ENCODE measurements at places on chromosomes 2 and 18. TPM values are rescaled to one million over a fixed set of nuclear protein-coding genes. Genes with fewer than 3 reads are reported as not detected.

ACVR2A gene
- 5.8 TPM for total RNA-seq

CHST10 gene
- 5.5 TPM for total RNA-seq

L3MBTL4 gene
- total RNA-seq: 0.09 TPM

IGFBP5 gene
- 0.08 TPM for total RNA-seq

FARP2 gene
- 17.7 TPM for total RNA-seq

RFTN2 gene
- total RNA-seq: 0.08 TPM

PLCL1 gene
- total RNA-seq: 1.3 TPM

VWA3B gene
- total RNA-seq: not detected

NTSR2 gene
- total RNA-seq: not detected

PARD3B gene
- 1.0 TPM for total RNA-seq

CPS1 gene
- 1.1 TPM for total RNA-seq

SPP2 gene
- total RNA-seq: not detected

MALL gene
- not detected for total RNA-seq

ATG9A gene
- 62.1 TPM for total RNA-seq

MERTK gene
- total RNA-seq: 0.74 TPM

SLC23A3 gene
- total RNA-seq: 4.4 TPM

LBH gene
- 186 TPM for total RNA-seq

LDLRAD4 gene
- 40.3 TPM for total RNA-seq

ARHGEF4 gene
- total RNA-seq: 5.4 TPM

TIMM21 gene
- 30.8 TPM for total RNA-seq

CERKL gene
- total RNA-seq: not detected

PAIP2B gene
- 4.2 TPM for total RNA-seq

YES1 gene
- 22.0 TPM for total RNA-seq

NGEF gene
- not detected for total RNA-seq

SPR gene
- 0.60 TPM for total RNA-seq

RBM43 gene
- 13.0 TPM for total RNA-seq

MAT2A gene
- 222 TPM for total RNA-seq

SLC8A1 gene
- 0.75 TPM for total RNA-seq

SOX11 gene
- not detected for total RNA-seq

CDH19 gene
- total RNA-seq: not detected
